Gastroesophageal sphincter (tissue), 4 donors: ENCODE measurements at places on chromosomes 11 and 22. TPM values are rescaled to one million over a fixed set of nuclear protein-coding genes. Genes with fewer than 3 reads are reported as not detected.

The CDKN1C gene
- 87.0 TPM for total RNA-seq

The FAM89B gene
- total RNA-seq, result 36.6 TPM

The OR52I1 gene
- total RNA-seq, result not detected

The PAMR1 gene
- 5.5 TPM for total RNA-seq

The GNG3 gene
- total RNA-seq, result not detected

The CCDC73 gene
- not detected for total RNA-seq

The KDELR3 gene
- 5.4 TPM for total RNA-seq

The FAM227A gene
- 0.89 TPM for total RNA-seq

The STK33 gene
- total RNA-seq, result 20.5 TPM

The PARVA gene
- 244 TPM for total RNA-seq

The PRRG4 gene
- total RNA-seq, result 2.2 TPM

The PRR33 gene
- not detected for total RNA-seq

The NDUFS3 gene
- total RNA-seq, result 65.1 TPM

The MYBPC3 gene
- 0.12 TPM for total RNA-seq

The KIF18A gene
- not detected for total RNA-seq

The SULT4A1 gene
- 0.54 TPM for total RNA-seq

The LYVE1 gene
- total RNA-seq, result 191 TPM

The OR6A2 gene
- 0.13 TPM for total RNA-seq

The MPPED2 gene
- total RNA-seq, result 17.9 TPM

The GRM5 gene
- not detected for total RNA-seq

The SERPINH1 gene
- total RNA-seq, result 127 TPM

The NAALADL1 gene
- 31.0 TPM for total RNA-seq

The SYT9 gene
- 0.15 TPM for total RNA-seq

The TPBGL gene
- not detected for total RNA-seq

The MRGPRX4 gene
- not detected for total RNA-seq

The ART1 gene
- not detected for total RNA-seq

The FZD4 gene
- total RNA-seq, result 33.3 TPM

The H19 gene
- 392 TPM for total RNA-seq

The TOMT gene
- not detected for total RNA-seq

The MPZL2 gene
- 57.0 TPM for total RNA-seq

The CASP1 gene
- total RNA-seq, result 9.2 TPM

The DNAJB7 gene
- not detected for total RNA-seq

The MYOD1 gene
- not detected for total RNA-seq

The MIAT gene
- 1.1 TPM for total RNA-seq

The MMP27 gene
- not detected for total RNA-seq

The OR51I1 gene
- total RNA-seq, result not detected

The DMC1 gene
- 2.6 TPM for total RNA-seq

The SLC25A18 gene
- 5.3 TPM for total RNA-seq

The APOBEC3H gene
- total RNA-seq, result not detected

The QSER1 gene
- total RNA-seq, result 29.0 TPM

The OR52A1 gene
- total RNA-seq, result not detected

The OR4D5 gene
- total RNA-seq, result not detected

The VSIG10L2 gene
- not detected for total RNA-seq

The GP1BB gene
- total RNA-seq, result 8.6 TPM

The RASL10A gene
- total RNA-seq, result 0.40 TPM
